ENCODE measurements at places on chromosomes 13 and 19.

DNA sequence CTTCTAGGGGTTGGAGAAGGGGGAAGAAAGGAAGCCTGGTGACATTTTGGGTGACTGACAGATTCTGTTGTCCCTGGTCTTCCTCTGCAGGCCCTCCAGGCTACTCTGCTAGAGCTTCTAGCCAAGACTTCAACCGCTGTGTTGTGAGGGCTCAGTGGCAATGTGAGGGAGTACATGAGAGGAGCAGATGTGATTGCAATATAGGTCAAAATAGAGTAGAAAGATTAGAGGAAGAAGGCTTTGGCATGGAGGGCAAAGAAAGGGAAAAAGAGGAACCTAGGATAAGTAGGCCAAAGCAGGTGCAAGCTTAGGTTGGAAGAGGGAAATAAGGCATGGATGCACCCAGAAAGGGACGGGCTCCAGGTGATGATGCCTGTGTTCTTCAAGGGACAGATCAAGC is 216.9 kb downstream of the RGCC start:
- DNase-seq: no peak

DNA sequence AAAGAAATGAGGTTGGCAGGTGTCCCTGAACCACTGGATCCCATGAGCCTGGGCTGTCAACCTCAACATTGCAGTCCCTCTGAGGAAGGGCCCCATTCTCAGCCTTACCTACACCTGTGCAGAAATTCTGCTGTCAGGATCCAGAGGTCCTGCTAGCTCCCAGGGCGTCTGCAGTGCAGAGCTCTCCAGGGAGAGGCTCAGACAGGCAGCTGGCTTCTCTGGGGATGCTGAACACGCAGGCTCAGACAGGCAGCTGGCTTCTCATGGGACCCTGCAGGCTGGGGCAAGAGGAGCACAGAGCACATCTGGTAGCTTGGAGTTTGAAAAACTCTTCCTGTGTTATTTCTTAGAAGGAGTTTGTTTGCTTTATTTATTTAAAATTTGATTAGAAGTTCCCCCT is 50.9 kb downstream of the TMEM255B start:
- no peak for DNase-seq

DNA sequence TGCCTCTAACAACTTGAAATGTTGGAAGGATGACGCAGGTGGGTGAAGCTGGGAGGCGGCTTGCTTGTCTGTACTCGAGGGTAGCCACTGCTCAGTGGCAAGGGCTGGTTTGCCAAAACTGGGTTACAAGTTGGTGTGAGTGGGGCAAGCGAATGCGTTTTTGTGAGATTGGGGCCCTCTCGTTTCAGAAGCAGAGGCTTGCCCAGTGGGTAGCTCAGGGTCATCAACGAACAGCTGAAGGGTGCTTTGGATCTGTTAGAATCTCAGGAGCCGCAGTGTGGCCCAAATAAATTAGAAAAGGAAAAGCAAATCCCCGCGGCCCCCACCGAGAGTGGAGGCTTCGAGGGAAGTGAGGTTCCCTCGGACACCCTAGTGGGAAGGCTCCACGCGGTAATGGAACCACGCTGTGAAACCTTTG is 7.3 kb downstream of the ATP4B start:
- DNase-seq: no peak

GRCh38 chr19:8398311-8398771 is 8.2 kb downstream of the RAB11B start:
- no peak for DNase-seq

DNA sequence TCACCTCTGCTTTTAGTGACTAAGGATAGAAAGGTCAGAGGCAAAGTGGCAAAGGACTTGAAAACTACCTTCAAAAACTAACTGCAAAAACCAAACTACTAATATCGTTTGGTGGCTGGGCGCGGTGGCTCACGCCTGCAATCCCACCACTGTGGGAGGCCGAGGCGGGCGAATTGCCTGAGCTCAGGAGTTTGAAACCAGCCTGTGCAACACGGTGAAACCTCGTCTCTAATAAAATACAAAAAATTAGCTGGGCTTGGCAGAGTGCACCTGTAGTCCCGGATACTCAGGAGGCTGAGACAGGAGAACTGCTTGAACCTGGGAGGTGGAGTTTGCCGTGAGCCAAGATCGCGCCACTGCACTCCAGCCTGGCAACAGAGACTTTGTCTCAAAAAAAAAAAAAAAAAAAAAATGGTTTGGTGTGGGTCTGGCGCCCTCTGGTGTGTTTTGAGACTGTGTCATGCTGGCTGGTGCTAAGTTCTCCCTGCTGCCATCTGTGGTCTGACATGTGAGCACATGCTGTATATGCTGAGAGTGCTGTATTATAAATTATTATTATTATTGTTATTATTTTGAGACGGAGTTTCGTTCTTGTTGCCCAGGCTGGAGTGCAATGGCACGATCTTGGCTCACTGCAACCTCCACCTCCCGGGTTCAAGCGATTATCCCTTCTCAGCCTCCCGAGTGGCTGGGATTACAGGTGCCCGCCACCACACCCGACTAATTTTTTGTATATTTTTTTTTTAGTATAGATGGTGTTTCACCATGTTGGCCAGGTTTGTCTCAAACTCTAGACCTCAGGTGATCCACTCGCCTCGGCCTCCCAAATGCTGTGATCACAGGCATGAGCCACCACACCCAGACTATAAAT is 36.0 kb upstream of the RNF17 start:
- peak; percentile 62 for DNase-seq

GRCh38 chr13:110874508-110874960 is 40.3 kb downstream of the ANKRD10 start:
- DNase-seq: peak; percentile 6
